GM04503 (cell line): ENCODE measurements at places on chromosomes 7 and 10.

DNA sequence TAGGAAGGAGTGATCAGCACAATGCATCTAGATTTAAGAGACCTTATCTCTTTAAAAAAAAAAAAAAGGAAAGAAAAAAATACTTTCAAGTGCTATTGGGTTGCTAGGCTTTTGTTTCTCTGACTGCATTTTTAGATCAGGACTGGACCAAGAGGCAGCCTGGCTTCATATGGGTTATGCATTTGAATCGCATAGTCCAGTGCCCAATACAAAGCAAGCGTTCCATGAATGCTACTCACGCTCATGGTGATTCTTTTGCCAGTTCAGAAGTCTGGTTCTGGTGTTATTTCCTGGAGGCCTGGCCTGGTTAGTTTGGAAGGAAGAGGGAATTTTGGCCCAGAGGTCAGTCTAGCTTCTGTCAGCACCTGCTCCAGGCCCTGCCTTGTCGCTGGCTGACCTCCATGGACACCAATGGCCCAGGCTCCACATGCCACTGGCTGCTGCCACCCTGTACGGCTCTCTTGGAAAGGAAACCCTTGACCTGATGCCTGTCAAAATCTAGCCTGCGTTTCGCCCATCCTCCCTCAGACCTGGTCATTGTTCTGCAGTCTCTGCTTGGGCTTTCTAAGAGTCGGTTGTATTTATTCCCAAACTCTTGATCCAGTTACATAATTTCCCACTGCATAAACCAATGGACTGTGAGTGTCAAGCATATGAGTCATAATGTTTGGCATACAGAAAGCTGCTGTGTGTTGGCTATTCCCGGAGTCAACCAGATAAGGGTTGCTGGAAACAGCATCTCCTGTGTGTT is 74.3 kb upstream of the MKX start:
- DNase-seq, result peak; percentile 74

DNA sequence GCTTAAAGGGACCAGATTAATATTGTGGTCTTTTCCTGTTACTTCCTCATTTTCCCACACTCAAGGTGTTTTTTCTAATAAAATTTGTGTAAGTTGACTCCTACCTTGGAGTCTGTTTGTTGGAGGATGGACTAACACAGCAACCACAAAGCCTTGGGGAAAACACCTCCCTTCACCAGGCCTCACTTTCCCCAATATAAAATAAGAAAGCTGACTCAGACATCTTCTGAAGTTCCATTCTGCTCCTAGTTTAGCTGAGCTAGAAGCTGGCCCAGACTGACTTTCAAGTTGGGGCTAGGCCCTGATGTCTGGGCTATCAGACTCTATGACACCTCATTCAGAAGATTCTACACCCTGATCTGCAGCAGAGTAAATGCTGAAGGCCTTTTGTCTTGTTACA is 73.0 kb upstream of the ADRB1 start:
- DNase-seq, result no peak

DNA sequence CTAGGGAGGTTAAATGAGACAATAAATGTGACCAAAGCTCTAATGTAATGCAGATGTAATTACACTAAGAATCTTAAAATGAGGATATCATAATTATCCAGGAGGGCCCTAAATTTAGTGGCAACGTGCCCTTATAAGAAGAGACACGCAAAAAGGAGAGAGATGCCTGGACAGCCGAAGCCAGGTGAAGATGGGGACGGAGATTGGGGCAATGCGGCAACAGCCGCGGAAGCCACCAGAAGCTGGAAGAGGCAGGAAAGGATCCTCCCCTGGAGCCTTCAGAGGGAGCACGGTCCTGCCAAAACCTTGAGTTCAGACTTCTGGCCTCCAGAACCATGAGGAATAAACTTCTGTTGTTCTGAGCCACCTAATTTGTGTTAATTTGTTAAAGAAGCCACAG is 25.3 kb upstream of the C10orf71 start:
- no peak for DNase-seq

DNA sequence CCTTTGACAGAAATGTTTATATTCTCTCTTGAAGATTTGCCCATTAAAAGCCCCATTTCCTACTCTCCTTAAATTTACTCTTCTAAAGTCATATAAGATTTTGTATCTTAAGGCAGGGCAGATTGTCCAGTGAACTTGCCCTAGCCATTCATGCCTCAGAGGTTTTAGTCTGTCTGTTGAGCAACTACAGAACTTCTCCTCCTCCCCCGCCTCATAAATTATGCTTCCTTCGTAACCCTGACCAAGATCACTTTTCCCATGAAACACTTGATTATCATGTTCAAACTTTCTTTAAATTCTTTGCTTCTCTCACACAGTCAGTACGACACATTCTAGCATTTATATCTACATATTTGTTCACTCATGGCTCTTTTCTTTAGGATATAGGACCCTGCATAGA is 621.3 kb downstream of the ANKRD7 start:
- DNase-seq, result no peak

- no peak for DNase-seq
These were observed 415.4 kb upstream of the AUTS2 start for GRCh38 chr7:69182596-69183467.

- no peak for DNase-seq
These were observed 59.9 kb downstream of the ALOX5 start for GRCh38 chr10:45433716-45434469.

DNA sequence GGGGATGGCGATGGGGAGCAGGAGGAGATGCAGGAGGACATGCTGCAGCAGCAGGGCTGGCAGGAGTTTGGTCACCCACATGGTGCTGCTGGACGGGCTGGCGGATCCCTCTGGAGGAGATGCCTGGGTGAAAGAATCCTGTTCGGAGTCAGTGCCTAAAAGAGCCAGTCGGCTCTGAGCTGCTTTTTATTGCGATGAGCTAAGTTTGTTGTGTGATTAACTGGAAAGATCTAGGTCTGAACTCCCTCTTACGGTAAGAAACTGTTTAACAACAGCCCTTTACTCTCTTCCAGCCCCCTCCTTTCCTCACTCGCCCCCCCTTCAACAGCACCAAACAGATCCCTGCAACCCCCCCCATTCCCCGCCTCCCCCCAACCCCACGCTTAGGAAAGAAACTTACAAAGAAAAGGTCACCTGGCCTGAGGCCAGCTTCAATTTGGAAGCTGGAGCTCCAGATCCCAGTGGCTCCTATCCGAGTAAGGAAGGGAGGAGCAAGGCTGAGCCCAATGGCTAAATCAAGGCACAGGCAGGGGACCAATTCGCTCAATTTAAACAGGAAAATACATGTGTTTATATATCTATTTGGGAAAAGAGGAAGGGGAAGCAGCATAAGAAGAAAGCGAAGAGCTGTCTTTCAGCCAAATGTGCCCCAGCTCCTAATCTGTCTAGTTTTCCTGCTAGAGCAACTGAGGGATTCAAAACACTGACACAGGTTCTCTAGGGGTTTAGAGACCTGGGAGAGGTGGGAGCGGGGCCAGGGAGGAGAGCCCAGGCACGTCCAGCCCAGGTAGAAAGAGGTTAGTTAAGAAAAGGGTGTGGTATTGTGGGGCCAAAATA is at the start of gene HGF:
HGF (minus strand) TSS at position 157 of the 837 bp plus-strand sequence; CDS start at position 81, 76 bp downstream.
- peak; percentile 21 for DNase-seq

- DNase-seq, result peak; percentile 75
These were observed 85.4 kb downstream of the CCNY start for GRCh38 chr10:35421553-35422178.

GRCh38 chr10:13758756-13759155 is 172.0 kb downstream of the PRPF18 start:
- no peak for DNase-seq

GRCh38 chr10:971150-971542 is 17.1 kb upstream of the GTPBP4 start:
- no peak for DNase-seq

- no peak for DNase-seq
These were observed 43.0 kb downstream of the UNCX start for GRCh38 chr7:1275451-1276381.

- no peak for DNase-seq
These were observed 93.3 kb upstream of the RET start for GRCh38 chr10:42983591-42983990.

GRCh38 chr10:31479752-31480151 is 160.7 kb downstream of the ZEB1 start:
- no peak for DNase-seq

GRCh38 chr7:81183326-81183725 is 264.5 kb upstream of the SEMA3C start:
- DNase-seq, result no peak

DNA sequence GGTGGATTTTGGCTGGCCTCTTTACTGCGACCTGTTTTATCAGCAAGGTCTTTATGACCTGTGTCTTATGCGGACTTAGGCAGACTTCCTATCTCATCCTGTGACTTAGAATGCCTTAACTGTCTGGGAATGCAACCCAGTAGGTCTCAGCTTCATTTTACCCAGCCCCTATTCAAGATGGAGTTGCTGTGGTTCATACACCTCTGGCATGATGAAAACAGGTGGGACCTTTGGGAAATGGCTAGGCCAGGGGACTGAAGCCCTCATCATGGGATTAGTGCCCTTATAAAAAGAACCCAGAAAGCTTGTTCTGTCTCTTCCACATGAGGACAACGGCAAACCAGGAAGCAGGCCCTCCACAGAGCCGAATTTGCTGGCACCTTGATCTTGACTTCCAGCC is 172.1 kb upstream of the MYO3A start:
- no peak for DNase-seq

GRCh38 chr10:107616463-107617410 is 452.2 kb upstream of the SORCS1 start:
- no peak for DNase-seq

DNA sequence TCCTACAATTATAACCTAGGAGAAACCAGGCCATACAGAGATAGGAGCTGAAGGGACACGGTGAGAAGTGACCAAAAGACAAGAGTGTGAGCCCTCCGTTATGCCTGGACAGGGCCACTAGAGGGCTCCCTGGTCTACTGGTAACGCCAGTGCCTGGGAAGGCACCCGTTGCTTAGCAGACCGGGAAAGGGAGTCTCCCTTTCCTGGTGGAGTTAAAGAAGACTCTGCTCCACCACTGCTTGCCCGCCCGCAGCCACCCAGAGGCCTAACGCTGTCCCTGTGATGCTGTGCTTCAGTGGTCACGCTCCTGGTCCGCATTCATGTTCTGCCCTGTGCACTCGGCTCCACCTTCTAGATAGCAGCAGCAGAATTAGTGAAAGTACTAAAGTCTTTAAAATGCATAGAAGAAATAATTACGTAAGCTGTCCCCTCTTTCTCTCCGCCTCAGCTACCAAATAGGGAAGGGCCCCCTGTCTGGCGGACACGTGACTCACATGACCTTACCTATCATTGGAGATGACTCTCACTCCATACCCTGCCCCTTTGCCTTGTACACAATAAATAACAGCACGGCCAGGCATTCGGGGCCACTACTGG is 34.8 kb downstream of the GRID2IP start:
- peak; percentile 43 for DNase-seq

GRCh38 chr7:100411101-100411500 is 17.4 kb downstream of the ZCWPW1 start:
- no peak for DNase-seq

DNA sequence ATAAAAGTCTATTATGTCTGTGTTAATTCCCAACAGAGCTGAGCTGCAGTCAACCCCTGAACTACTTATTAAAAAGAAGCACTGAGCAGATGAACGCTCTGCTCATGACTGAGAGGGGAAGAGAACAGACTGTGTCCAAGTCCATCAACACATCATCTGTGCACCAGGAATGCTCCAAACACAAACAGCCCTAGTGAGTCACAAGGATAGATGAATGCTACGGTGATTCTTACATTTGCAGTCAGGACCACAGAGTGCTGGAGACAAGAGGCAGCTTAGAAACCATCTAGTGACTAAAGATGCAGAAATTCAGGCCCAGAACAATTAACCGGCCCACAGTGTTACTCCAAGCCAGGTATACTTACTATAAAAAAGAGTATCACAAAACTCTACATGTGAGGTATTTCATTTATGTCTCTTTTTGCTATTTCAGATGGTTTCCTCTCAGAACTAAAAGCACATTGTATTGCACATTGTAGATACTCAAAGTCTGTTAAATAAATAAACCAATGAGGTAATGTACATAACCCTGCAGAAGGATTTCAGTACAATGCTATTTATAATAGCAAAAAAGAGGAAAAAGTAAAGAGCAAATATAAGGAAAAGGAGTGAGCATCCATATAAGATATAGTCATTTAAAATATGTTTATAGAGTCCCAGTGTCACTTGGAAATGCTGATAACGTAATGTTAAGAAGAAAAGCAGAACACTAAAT is 159.2 kb downstream of the KCNMA1 start:
- peak; percentile 89 for DNase-seq

DNA sequence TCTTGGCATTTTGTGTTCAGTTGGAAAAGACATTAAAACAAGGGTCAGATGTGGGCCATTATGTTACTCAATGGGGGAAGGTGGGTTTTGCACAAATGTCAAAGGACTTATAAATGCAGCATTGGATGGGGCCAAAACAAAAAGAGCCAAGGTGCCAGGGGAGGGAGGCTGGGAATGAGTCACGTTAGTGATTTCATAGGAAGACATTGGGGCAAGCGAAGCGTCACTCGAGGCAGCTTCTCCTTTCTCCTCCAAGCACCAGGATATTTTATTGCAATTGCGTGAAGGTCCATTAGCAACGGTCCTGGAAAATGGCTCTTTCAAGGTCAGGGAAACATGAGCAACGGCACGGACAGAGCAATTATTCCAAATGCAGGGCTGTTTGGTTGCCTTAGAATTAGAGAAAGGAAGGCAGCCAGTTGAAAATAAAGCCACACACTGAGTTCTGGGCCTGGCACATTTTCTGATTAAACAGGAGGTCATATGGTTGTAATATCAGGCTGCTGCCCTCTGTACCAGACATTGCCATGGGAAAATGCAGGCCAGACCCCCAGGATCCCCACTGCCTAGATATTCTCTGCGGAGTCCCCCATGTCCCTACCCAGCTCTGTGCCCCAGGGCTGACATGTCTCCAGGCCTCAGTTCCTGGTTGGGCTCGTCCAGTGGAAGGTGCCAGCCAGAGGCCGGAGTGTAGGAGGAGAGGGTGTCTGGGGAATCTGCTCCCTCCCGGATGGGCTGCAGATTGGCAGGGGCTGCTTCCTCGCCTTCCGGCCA is 63.3 kb upstream of the NANOS1 start:
- DNase-seq, result no peak

GRCh38 chr7:135510592-135511183 is 786 bp upstream of the CNOT4 start:
- no peak for DNase-seq

DNA sequence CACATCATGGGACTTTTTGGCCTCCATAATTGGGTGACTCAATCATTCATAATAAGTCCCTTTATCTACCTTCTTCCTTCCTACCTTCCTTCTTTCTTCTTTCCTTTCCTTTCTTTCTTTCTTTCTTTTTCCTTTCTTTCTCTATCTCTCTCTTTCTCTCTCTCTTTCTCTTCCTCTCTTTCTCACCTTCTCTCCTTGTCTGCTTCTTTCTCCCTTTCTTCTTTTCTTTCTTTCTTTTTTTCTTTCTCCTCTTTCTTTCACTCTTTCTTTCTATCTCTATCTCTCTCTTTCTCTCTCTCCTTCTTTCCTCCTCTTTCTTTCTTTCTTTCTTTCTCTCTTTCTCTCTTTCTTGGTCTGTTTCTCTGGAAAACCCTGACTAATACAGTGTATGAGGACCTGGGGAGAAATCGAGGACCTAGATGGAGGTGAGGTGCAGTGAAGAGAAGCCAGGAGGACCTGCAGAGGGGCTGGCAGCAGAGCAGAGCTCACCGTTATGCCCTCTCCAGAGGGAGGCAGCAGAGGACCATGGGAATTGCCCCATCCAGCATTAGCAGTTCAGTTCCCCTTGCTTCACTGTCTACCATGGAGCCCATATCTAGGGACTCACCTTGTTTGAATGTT is 52.7 kb upstream of the BTRC start:
- DNase-seq, result no peak
